ENCODE measurements at places on chromosomes 12 and 14.

DNA sequence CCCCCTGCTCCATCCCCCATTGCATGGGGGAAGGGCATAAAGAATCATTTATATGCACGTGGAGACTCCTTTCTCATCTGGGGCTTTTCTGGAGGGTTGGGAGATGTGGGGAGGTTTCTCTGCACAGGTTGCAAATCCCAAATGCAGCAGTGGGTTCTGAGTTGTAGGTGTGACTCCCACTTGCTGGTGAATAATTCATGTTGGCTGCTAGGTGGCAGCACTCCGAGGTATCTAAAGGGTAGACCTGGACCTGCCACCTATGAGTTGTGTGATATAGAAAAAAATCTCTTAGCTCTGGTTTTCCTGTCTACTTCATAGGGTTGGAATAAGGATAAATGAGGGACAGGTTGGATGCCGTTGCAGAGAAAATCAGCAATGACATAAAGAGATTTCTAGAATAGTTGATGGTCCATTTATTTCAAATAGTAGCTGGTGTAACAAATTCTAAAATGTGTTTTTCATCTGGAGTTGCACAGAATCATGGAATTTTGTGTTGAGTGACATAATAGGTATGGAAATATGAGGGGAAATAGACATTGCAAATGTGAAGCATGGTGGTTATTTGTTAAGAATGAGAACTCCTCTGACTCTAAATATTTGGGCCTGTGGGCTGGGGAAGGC is 4.6 kb downstream of the MARCHF9 start:
- DNase-seq: no peak

DNA sequence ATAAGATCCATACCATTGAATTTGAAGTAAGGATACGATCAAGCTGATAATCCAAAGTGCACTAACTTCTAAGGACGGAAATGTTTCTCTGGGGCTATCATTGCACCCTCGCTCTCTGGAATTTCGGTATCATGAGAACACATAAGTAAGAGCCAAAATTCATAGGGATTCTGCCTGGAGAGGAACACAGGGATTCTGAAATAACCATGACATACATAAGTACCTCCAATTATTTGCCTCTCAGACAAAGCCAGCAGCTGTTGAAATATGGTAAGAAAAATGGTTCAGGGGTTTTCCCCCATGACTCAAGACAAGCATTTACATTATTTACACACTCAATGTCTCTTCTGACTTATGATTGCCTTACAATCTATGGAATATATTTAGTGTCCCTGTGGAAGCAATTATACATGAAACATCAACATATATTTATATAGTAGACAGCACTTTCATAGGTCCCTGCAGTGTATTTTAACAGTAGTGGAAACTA is 1123.6 kb upstream of the SEL1L start:
- no peak for DNase-seq

GRCh38 chr14:86104691-86105265 is 574.8 kb downstream of the FLRT2 start:
- DNase-seq: no peak

DNA sequence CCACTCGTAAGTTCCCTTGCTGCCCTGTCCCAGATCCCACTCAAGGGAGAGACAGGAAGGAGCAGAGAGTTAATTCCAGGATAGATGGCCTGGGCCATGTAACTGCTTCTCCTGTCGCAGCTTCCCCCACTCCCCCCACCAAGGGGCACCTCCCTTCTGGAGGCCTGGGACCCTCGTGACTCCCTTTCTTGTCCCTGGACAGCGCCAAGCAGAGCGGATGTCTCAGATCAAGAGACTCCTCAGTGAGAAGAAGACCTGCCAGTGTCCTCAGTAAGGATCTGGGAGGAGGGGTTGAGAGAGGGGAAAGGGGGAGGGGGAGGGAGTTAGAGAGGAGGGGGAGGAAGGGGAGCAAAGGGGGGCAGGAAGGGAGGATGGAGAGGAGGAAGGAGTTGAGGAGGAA is 3.0 kb upstream of the GPR162 start:
- no peak for DNase-seq

GRCh38 chr12:102376181-102376747 is 104.1 kb downstream of the IGF1 start:
- DNase-seq: no peak

DNA sequence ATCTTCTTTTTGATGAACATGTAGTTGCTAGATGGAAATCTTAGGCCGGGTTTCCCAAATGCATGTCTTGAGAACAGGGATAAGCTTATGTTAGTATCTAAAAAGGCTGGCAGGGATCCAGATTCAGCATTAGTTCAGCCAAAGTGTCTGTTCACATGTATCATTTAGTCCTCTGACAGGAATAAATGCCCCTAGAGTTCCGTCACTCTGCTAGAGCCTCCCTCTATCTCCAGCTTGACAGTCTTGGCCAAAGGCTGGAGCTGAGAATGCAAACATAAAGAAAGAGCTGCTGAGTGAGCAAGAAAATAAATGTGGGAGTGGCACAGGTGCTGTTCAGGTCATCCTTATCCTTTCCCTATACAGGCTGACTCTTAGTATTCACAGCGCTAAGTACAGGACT is 13.8 kb upstream of the NELL2 start:
- DNase-seq: no peak

- no peak for DNase-seq
Observed at GRCh38 chr12:132131229-132131628, 12.9 kb downstream of the DDX51 start.

Data from NK-92 treated with Interleukin-12 subunit alpha and Interleukin-12 subunit beta, amount 100 ng/mL, for 24 hours (cell line).